ENCODE measurements at places on chromosomes 5 and 9. TPM values are rescaled to one million over a fixed set of nuclear protein-coding genes. Genes with fewer than 3 reads are reported as not detected.
A peak's percentile ranks its signal among the peaks of the same experiment; 100 is the strongest.

DNA sequence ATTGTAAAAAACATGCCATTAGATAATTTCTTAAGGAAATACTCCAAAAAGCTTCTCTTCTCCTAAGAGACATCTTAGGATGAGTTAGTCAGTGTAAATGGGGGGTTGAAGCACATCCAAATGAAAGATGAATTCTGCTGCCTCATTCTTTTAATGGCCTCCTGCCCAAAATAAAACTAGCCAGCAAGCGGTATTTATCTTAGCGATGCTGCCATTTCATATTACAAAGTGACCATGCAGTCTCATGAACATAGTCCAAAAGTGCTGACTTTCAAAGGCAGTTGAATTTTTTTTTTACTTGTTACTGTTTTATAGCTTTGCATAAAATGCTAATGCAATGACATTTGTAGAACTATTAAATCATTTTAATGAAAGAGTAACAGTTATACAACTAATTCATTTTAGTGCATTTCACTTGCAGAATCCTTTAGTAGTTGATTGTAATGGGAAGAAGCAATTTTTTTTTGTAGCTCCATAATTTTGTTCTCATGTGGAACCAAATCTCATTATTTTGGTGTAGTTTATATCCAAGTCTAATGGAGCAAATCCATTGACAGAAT lies 151.5 kb downstream of the CAVIN4 start:
- DNase-seq = no peak
- H3K4me1 ChIP-seq = peaks cover 19% of the 10 kb centered on the region
- no peaks in the 10 kb centered on the region for H3K27me3 ChIP-seq

Gene PCDHGA7
- total RNA-seq = 0.38 TPM

- no peaks in the 10 kb centered on the region for H3K36me3 ChIP-seq
- H3K4me1 ChIP-seq = peaks cover 25% of the 10 kb centered on the region
- H3K4me3 ChIP-seq = no peak overlapping the region
- no peak overlapping the region for H3K27ac ChIP-seq
- DNase-seq = no peak
- peaks cover 11% of the 10 kb centered on the region for H3K27me3 ChIP-seq
Measured at GRCh38 chr9:117073539-117074341, 341.1 kb downstream of the ASTN2 start.

GRCh38 chr5:108432024-108432423 lies 50.1 kb upstream of the FBXL17 start:
- peaks cover 2% of the 10 kb centered on the region for H3K27me3 ChIP-seq
- H3K27ac ChIP-seq = no peak overlapping the region
- DNase-seq = no peak
- H3K36me3 ChIP-seq = no peaks in the 10 kb centered on the region

Gene RHOBTB3
- 154 TPM for total RNA-seq

- H3K27me3 ChIP-seq = peaks cover 3% of the 10 kb centered on the region
- no peak overlapping the region for H3K4me3 ChIP-seq
- no peaks in the 10 kb centered on the region for H3K4me1 ChIP-seq
- no peaks in the 10 kb centered on the region for H3K36me3 ChIP-seq
Measured at GRCh38 chr5:7663808-7664207, 187.1 kb downstream of the CFAP90 start.

Gene BTNL8
- not detected for total RNA-seq

Gene UGT3A2
- total RNA-seq = 0.34 TPM

GRCh38 chr5:121873409-121873808 lies 21.7 kb downstream of the FTMT start:
- DNase-seq = no peak
- H3K27me3 ChIP-seq = no peaks in the 10 kb centered on the region
- H3K4me1 ChIP-seq = no peaks in the 10 kb centered on the region
- H3K27ac ChIP-seq = no peak overlapping the region

Gene CCDC171
- 9.8 TPM for total RNA-seq

DNA sequence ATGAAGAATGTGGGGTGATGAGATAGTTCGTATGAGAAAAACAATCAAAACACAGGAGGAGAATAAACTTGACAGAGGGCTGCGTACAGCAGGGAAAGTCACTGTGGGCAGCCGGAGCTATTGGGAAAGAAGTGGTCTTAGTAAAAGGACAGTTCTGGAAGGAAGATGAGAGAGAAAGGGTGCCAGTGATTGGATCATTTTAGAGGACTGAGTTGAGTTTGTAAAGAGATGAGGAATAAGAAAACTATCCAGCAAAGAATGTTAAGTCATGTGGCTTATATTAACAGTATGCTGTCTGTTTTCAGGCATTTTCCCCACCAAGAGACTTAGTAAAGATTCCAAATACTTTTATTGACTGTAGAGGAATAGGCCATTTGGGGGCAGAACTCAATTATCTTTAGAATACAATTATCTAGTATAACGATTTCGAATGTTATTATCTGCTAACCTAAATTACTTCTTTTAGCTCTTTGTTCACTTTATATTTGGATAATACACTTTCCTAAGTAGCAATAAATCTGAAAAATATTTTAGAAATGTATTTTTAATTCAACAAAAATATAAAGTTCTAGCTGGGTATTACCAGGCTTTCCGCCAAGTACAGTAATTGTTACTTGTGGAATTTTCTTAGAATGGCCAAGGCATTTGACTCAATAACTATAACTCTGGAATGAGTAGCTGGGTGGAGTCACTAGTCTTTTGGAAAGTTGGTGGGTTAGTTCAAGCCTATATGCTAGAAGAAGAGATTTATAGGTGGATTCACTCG lies 15.5 kb upstream of the LOX start:
- no peaks in the 10 kb centered on the region for H3K36me3 ChIP-seq
- no peak for DNase-seq

- no peak overlapping the region for H3K27ac ChIP-seq
- H3K36me3 ChIP-seq = no peaks in the 10 kb centered on the region
- H3K4me1 ChIP-seq = peaks cover 51% of the 10 kb centered on the region
- H3K4me3 ChIP-seq = no peak overlapping the region
- DNase-seq = no peak
- no peaks in the 10 kb centered on the region for H3K27me3 ChIP-seq
Measured at GRCh38 chr9:124590889-124591641, 83.9 kb upstream of the NR5A1 start.

- H3K36me3 ChIP-seq = no peaks in the 10 kb centered on the region
- no peak for DNase-seq
- peaks cover 27% of the 10 kb centered on the region for H3K4me1 ChIP-seq
- H3K4me3 ChIP-seq = no peak overlapping the region
- no peaks in the 10 kb centered on the region for H3K27me3 ChIP-seq
- no peak overlapping the region for H3K27ac ChIP-seq
Measured at GRCh38 chr5:143509758-143510221, 106.3 kb upstream of the NR3C1 start.

DNA sequence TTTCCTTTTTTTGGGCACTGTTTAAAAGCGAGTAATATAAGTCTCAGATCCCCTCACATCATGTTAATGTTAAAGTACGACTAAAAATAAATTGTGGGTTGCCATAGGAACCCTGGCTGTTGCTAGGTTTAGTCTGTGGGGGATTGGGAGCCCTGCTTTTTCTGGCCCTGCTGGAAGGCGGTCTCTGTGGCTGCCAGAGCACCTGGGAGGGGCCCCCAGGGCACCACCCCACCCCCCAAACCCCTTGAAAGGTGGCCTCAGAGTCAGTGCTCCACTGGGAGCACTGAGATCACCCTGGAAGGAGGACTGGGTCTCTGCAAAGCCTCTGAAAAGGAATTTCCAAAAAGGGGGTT lies 66.2 kb upstream of the NEURL1B start:
- H3K36me3 ChIP-seq = no peaks in the 10 kb centered on the region
- DNase-seq = no peak
- H3K4me3 ChIP-seq = no peak overlapping the region
- peaks cover under 1% of the 10 kb centered on the region for H3K27me3 ChIP-seq

GRCh38 chr9:79395228-79395627 lies 176.5 kb upstream of the TLE4 start:
- no peaks in the 10 kb centered on the region for H3K4me1 ChIP-seq
- H3K36me3 ChIP-seq = no peaks in the 10 kb centered on the region
- peaks cover 6% of the 10 kb centered on the region for H3K27me3 ChIP-seq
- H3K4me3 ChIP-seq = no peak overlapping the region
- H3K27ac ChIP-seq = no peak overlapping the region

Gene PCDHAC2
- total RNA-seq = 12.1 TPM

DNA sequence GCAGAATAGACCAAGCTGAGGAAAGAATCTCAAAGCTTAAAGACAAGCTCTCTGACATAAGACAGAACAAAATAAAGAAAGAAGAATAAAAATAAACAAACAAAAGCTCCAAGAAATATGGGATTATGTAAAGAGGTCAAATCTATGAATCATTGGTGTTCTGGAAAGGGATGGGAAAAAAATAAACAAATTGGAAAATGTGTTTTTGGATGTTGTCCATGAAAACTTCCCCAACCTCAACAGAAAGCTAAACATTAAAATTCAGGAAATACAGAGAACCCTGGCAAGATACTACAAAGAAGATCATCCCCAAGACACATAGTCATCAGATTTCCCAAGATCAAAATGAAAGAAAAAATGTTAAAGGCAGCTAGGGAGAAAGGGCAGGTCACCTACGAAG lies 662.0 kb upstream of the CDH18 start:
- H3K27me3 ChIP-seq = no peaks in the 10 kb centered on the region
- H3K4me1 ChIP-seq = peaks cover 4% of the 10 kb centered on the region
- no peak for DNase-seq

Gene CAMK2A
- 3.9 TPM for total RNA-seq

DNA sequence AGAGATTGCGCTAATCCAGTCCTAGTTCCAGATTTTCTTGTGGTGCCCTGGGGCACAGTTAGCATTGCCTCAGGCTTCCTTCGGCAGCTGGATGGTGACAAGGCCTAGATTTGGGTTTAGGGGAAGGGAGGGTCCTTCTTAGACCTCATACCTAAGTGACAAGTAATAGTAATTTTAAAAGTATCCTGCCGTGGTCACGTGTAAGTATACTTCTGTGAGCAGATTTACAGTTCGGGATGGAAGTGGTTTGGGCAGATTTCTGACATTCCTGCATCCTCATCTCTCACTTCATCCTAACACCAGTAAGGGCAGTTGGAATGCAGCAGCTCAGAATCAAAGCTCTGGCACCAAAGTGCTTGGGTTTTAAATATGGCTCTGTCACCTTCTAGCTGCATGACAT lies 71.6 kb downstream of the LRRC70 start:
- H3K4me1 ChIP-seq = peaks cover 9% of the 10 kb centered on the region
- no peak overlapping the region for H3K4me3 ChIP-seq
- DNase-seq = no peak
- no peaks in the 10 kb centered on the region for H3K27me3 ChIP-seq
- peaks cover 2% of the 10 kb centered on the region for H3K36me3 ChIP-seq
- no peak overlapping the region for H3K27ac ChIP-seq

GRCh38 chr5:80963966-80964481 lies 3.9 kb downstream of the RASGRF2 start:
- peaks cover 22% of the 10 kb centered on the region for H3K27me3 ChIP-seq
- peaks cover 38% of the 10 kb centered on the region for H3K4me1 ChIP-seq
- DNase-seq = no peak

DNA sequence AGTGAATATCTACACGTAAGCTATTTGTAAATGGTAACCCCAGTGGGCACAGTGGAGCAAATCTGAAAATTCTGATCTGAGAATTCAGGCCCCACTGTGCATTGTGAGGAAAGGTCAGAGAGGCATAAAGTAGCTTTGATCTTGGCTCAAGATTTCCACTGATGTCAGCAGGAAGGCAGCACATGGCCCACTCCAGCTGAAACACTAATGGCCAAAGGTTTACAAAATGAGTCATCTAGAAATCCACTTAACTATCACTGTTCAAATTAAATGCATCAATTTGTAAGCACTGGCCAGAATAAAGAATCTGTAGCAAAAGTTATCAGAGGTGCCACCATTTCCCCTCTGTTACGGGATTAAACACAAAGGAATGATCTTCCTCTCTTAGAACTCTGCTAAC lies 191.6 kb downstream of the C9orf152 start:
- H3K27ac ChIP-seq = no peak overlapping the region
- no peaks in the 10 kb centered on the region for H3K27me3 ChIP-seq
- DNase-seq = no peak
- H3K4me3 ChIP-seq = no peak overlapping the region
- H3K4me1 ChIP-seq = no peaks in the 10 kb centered on the region
- H3K36me3 ChIP-seq = peaks cover 9% of the 10 kb centered on the region

Gene FOXD4L5
- 0.22 TPM for total RNA-seq

- no peak overlapping the region for H3K4me3 ChIP-seq
- no peak overlapping the region for H3K27ac ChIP-seq
- H3K4me1 ChIP-seq = peaks cover 22% of the 10 kb centered on the region
- peak; percentile 58 for DNase-seq
- peaks cover 42% of the 10 kb centered on the region for H3K27me3 ChIP-seq
Measured at GRCh38 chr5:168987543-168988300, 313.2 kb downstream of the SLIT3 start.

Gene F2RL1
- total RNA-seq = 5.7 TPM

Gene PIP5KL1
- 9.0 TPM for total RNA-seq

Gene LCN1
- total RNA-seq = not detected

GRCh38 chr5:167982-168660 lies 23.2 kb upstream of the LRRC14B start:
- no peak overlapping the region for H3K4me3 ChIP-seq
- H3K36me3 ChIP-seq = peaks cover 18% of the 10 kb centered on the region
- peaks cover 3% of the 10 kb centered on the region for H3K4me1 ChIP-seq
- no peaks in the 10 kb centered on the region for H3K27me3 ChIP-seq
- DNase-seq = no peak
- H3K27ac ChIP-seq = peak overlapping the region; percentile 62

DNA sequence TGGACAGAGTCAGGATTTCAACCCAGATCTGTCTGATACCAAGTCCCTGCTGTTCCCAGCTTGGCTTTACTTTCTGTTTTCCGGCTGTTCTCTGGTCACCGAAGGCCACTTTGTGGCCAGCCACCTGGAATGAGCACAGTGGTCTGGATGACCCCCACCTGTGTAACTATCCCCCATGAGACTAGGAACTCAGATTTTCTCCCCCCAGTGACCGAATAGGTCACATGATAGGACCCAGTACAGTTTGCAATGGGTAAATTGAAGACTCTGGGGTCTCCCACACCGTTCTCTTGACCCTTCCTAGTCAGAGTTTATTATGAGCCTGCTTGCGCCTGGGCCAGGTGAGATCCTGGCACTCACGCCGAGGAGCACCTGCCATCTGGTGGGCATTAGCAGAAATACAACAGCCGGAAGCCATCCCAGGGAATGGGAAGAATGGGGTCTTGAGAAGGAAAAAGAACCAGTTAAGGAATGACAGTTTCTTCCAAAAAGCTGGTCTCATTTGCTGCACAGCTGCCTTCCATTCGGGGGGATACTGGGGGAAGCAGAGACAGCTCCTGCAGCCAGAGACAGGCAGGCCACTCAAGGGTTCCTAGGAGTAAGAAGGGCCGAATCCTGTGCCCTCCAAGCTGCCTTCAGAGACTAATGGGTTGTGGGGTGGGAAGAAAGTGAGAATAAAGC lies 7.1 kb downstream of the PHYHD1 start:
- H3K36me3 ChIP-seq = no peaks in the 10 kb centered on the region
- peak overlapping the region; percentile 73 for H3K27ac ChIP-seq
- no peak for DNase-seq
- no peak overlapping the region for H3K4me3 ChIP-seq
